ENCODE measurements at places on chromosomes 3 and 15.

DNA sequence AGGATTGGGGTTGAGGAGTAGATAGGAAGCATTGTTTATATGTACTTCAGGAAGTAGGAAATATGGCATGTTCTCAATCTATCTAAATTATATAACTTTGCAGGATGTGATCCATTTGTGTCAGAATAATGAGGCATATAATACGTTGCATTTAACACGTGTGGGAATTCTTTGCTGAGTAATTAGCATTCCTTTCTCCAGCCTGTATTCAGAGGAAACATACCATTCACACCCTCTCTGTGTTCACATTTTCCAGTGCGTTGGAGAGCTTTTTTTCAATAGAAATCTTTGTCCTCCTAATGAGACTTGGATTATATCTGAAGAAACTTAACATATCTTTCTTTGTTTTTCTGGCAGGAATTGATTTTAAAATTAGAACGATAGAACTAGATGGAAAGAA, 33.0 kb upstream of the APH1B start:
- no peak for DNase-seq

DNA sequence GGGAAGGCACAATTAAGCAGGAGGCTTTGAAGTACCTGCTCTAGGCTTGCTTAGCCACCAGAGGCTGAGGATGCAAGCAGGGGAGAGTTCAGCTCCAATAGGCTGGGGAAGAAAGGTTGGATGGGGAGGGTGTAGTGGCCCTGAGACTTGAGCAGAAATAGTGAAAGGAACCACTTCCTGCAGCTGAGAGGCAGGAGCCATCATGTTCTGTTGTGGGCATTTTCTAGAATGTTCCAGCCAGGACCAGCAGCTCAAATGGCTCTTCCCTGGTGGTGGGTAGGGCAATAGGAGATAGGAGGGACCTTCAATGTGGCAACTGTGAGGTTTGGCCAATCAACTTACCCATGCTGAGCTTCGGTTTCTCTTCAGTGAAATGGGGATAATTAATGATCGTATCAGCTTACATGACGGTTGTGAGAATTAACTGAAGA, 79.1 kb upstream of the CGNL1 start:
- DNase-seq: no peak

DNA sequence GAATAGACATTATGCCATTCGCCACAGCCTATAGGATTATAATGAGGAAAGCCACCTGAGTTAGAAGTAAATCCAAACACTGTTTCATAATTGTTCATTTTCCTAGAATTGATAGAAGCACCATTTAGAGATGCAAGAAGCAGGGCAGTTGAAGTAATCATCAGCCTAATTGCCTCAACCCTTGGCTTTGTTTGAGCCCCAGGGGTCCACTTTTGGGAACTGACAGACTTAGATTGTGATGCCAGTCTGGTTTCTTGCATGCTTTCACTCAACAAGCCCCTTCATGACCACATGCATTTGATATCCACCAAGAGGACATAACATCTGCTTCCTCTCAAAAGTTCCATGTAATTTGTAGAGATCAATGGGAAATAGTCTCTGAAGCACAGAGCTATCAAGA, 97.2 kb upstream of the COL8A1 start:
- no peak for DNase-seq

DNA sequence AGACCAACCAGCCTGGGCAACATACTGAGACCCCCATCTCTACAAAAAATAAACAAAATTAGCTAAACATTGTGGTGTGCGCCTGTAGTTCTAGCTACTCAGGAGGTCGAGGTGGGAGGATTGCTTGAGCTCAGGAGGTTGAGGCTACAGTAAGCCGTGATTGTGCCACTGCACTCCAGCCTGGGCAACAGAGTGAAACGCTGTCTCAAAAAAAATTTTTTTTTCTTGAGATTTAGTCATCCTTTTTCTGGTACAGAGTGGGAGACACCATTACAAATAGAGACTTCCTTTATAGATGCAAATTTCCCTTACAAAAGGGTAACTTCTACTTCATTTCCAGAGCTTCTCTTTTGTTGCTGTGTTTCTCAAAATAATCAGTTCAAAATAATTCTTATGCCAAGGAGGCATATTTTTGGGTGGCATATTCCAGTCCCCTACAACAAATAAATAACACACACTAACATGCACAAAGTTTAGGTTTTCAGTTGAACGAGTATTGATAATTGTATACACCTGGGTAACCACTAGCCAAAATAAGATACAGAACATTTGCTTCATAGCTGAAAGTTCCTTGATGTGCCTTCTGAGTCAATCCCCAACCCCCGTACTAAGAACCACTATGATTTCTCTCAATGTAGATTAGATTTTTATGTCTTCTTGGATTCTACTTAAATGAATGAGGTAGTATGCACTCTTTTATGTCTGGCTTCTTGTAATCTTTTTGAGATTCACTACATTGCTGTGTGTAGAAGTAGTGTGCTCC, 248.9 kb upstream of the PROK2 start:
- DNase-seq: no peak

DNA sequence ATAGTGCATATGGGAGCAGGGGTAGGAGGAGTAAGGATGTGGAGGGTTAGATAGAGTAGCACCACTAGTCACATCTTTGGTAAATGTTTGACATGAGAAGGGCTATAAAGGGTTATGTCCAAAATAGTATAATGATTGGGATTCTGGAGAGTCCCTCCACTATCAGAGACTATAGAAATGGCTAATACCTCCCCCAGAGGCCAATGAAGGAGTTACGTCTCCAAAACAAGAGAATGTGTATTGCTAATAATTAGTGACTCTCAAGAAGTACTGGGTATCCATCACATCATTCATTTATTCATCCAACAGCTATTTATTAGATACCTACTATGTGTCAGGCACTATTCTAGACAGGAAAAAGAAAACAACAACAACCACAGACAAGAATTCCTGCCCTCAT, 203.7 kb upstream of the UMPS start:
- no peak for DNase-seq

DNA sequence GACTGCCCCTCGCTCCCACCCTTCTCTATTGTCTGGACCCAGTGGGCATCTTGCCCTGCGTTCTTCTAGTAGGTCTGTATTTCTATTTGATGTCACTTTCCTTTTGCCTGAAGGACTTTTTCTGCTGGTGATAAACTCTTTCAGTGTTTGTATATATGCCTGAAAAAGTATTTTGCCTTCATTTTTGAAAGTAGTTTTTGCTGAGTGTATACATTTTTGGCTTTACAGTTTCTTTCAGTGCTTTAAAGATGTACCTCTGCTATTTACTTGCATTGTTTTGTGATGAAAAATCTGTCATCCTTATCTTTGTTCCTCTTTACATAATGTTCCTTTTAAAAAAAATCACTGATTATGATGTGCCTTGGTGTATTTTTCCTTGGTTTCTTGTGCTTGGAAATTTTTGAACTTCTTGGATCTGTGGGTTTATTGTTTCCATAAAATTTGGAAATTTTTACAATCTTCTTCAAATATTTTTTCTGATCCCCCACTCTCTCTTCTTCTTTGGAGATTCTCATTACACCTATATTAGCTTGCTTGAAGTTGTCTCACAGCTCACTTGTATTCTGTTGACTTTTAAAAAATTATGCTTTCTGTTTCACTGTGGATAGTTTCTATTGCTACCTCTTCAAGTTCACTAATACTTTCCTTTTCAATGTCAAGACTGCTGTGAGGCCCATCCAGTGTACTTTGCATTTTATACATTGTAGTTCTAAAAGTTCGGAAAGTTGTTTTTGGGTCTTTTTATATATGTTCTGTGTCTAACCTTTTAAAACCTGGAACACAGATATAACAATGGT, 67.8 kb downstream of the RGMA start:
- DNase-seq: no peak
